ENCODE measurements at places on chromosomes 5 and 9. TPM values are rescaled to one million over a fixed set of nuclear protein-coding genes. Genes with fewer than 3 reads are reported as not detected.

Gene ACOT12
- not detected for total RNA-seq

Gene LYRM7
- total RNA-seq, result 12.2 TPM

Gene SEC61B
- total RNA-seq, result 267 TPM

Gene ASPN
- total RNA-seq, result 0.10 TPM

Gene PTGDS
- 0.24 TPM for total RNA-seq

Gene CDO1
- total RNA-seq, result 2.6 TPM

Gene CSF1R
- total RNA-seq, result 4.3 TPM

Gene ESM1
- total RNA-seq, result not detected

Gene GRM6
- not detected for total RNA-seq

Gene CYLC2
- not detected for total RNA-seq

Gene PARP8
- 6.1 TPM for total RNA-seq

Gene SAXO1
- total RNA-seq, result not detected

Gene NMUR2
- total RNA-seq, result not detected

Gene AFAP1L1
- 14.3 TPM for total RNA-seq

Gene TICAM2
- total RNA-seq, result 6.4 TPM

Gene FOXD4L6
- total RNA-seq, result not detected

Gene TMC1
- total RNA-seq, result 0.29 TPM

Gene AGXT2
- not detected for total RNA-seq

Measured in RPMI7951 (cell line).